ENCODE measurements at places on chromosomes 1 and 21.

GRCh38 chr1:85484264-85484663, 19.3 kb upstream of the DDAH1 start:
- no peak for DNase-seq

DNA sequence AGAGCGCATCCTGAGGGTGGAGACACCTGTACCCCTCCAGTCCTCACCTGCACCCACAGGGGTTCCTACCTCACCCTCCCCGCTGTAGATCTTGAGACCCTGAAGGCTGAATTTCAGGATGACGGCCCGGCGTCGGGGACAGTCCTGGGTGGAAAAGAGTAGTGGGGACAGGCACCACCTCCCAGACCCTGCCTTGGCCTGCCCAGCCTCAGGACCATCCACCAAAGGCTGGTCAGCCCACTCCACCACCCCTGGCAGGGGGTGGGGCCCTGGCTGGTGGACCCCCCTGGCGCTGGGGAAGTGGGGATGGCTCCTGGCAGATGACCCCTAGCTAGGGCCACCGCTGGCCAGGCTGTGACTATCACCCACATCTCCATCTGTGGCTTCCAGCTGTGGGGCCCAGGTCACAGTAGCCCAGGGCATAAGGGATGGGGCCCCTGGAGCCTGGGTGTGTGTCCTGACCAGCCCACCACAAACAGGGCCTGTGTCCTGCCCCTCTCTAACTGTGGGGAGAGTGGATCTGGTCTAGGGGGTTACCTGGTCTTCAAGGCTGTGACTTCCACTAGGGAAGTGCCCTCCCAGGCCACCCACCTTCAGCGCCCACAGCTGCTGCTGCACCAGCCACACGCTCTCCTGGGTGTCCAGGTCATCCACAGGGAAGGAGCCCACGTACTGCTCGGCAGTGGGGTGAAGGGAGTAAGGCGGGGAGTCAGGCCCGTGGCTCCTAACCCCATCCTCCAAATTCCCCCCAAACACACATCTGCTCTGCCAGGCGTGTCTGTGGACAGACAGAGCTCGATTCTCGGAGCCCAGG, 5.4 kb downstream of the SH2D5 start:
- no peak for DNase-seq

- DNase-seq: no peak
Measured at GRCh38 chr1:54849219-54850068, 37.6 kb downstream of the DHCR24 start.

GRCh38 chr1:174118751-174119150, 40.6 kb upstream of the RABGAP1L start:
- no peak for DNase-seq

GRCh38 chr1:215605011-215605621, 38.0 kb downstream of the KCTD3 start:
- no peak for DNase-seq

DNA sequence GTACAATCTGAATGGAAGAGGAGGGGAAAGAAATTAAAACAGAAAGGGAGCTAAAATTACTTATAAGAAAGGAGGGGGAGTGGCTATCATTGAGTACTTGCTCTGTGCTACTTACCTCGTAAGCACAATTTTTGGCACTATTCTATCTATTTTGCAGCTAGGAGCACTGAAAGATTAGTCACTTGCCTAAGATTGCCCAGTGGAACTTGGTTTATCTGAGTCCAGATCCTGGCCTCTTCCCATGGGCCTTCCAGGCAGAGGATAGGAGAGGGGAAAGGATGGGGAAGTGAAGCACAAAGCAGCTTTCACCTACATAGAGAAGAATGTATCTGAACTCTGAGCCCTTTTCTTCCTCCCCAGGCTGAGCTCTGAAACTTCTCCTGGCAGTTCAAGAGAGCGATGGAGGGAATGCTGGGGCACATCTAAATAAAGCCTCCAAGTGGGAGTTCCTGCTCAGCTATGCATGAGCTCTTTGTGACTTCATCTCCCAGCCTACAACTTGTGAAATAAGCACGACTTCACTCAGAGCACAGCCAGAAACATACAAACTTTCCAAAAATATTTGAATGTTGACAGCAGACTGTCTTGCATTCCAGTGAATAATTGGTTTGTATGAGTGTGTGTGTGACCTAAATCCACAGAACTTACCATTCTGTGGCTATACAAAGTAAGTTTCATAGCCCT, 29.4 kb downstream of the HMGB4 start:
- DNase-seq: no peak
